ENCODE measurements at places on chromosomes 1 and 21.
A peak's percentile ranks its signal among the peaks of the same experiment; 100 is the strongest.

DNA sequence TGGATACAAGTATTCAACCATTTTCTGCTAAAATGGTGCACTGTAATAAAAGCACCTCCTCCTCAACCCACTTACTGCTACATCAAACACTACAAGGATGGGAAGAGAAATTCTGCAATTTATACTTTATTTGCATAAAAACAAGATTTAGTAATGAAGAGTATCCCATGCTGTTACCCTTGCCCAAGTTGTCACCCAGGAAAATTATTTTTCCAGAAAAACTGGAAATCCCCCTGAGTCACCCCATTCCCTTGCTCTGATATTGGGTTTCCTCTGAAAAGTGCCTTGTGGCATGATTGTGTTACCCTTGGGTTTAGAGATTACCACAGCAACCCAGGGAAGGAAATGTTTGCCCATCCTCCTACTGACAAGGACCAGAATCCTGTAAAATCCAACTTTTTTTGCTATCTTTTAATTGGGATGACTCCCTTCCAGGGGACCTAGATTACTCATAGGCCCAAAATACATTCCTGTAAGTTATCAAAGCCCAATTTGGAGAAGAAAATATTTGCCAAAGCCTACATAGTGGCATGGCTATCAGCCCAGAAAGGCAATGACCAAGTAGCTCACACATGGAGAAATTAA is 16.5 kb upstream of the ZC3H11B start:
- H3K36me3 ChIP-seq: no peaks in the 10 kb centered on the region
- no peak overlapping the region for H3K27ac ChIP-seq
- no peaks in the 10 kb centered on the region for H3K27me3 ChIP-seq
- no peaks in the 10 kb centered on the region for H3K4me1 ChIP-seq

GRCh38 chr1:67761091-67761490 is 72.2 kb downstream of the GNG12 start:
- no peak overlapping the region for H3K4me3 ChIP-seq
- no peak for DNase-seq
- H3K4me1 ChIP-seq: peaks cover 2% of the 10 kb centered on the region
- H3K36me3 ChIP-seq: no peaks in the 10 kb centered on the region
- H3K27me3 ChIP-seq: peaks cover 19% of the 10 kb centered on the region

DNA sequence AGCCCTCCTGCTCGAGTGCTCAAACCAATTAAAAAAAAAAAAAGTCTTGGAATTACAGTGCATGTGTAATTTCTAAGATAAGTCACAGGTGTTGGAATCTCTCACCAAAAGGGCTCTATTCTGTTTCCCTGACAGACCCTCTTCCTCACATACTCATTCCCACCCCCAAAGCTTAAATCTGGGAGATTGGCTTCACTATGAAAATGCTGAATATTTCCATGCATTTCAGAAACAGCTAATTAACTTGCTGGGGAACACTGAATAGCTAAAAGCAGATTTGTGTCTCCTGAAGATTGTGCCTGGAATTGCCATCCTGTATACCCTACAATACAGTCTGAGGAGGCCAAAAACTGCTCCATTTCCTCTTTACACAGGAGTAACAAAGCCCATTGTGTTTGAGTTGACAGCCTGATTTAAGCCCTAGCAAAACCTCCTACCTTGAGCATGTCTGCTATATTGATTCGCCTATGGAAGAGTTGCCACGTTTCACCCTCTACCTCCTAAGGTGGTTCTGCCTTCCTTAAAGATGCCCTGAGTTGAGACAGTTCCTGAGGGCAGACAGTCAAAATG is 1.4 kb upstream of the PIK3R3 start:
- H3K27ac ChIP-seq: peak overlapping the region; percentile 98
- H3K4me1 ChIP-seq: peaks cover 30% of the 10 kb centered on the region
- no peak for DNase-seq
- peaks cover 2% of the 10 kb centered on the region for H3K36me3 ChIP-seq

GRCh38 chr21:44064852-44065403 is 42.3 kb upstream of the PWP2 start:
- H3K27ac ChIP-seq: peak overlapping the region; percentile 99
- no peaks in the 10 kb centered on the region for H3K27me3 ChIP-seq
- H3K36me3 ChIP-seq: peaks cover 58% of the 10 kb centered on the region
- H3K4me3 ChIP-seq: peak overlapping the region; percentile 70
- no peak for DNase-seq

DNA sequence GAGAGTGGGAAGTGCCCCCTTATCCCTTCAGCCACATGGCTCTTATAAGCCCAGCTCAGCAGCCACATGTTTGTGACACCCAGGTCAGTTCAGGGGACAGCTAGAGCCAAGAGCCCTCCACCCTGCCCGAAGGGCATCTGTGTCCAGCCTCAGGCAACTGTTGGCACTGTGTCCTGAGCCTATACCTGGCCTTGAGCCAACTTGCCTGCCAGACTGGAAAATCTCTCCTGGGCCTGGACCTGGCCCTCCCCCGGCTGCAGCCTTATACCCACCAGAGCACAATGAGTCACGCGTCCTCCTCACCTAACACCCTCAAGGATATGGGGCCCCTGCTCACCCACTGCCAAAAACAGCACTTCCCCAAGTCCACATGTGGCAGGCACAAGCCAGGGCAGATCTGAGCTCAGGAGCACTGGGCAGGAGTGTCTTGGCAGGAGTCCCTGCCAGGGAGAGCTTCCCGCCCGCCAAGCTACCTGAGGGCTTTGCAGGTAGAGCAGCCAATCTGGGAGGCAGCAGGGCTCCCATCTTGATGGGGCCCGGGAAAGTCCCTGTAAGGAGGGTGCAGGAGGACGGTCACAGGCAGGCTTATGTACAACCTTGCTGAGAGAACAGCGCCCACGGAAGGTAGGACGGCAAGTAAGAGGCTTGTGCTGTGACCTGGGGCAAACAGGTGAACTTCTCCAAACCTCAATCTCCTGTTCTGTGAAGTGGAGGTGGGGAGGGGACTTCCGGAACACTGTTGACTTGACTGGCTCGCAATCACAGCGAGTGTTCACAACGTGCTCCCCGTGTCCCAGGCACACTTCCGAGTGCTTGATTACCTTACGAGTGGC is 19.8 kb upstream of the HSPG2 start:
- no peaks in the 10 kb centered on the region for H3K27me3 ChIP-seq
- H3K27ac ChIP-seq: peak overlapping the region; percentile 76
- H3K4me3 ChIP-seq: peak overlapping the region; percentile 56
- DNase-seq: peak; percentile 41
- no peaks in the 10 kb centered on the region for H3K36me3 ChIP-seq

GRCh38 chr1:87117761-87118368 is 203.4 kb downstream of the HS2ST1 start:
- no peaks in the 10 kb centered on the region for H3K36me3 ChIP-seq
- no peaks in the 10 kb centered on the region for H3K4me1 ChIP-seq
- H3K27ac ChIP-seq: no peak overlapping the region
- no peaks in the 10 kb centered on the region for H3K27me3 ChIP-seq

DNA sequence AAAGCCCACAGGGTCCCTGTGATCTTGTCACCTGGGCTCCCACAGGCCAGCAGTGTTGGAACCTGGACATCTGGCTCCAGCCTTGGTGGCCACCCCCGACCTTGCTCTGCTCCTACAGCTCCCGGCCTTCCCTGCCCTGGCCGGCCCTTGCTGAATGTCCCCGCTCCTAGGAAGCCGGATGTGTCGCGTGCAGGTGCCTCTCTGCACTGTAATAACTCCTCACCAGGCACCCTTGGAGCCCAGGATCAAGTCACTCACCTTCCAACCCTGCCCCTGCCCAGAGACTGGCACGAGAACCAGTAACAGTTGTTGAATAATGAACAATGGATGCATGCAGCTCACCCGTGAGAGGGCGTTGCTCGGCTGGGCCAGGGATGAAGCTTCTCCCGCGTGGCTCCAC is 12.1 kb downstream of the PDE9A start:
- peaks cover 2% of the 10 kb centered on the region for H3K36me3 ChIP-seq
- DNase-seq: no peak
- H3K4me1 ChIP-seq: peaks cover 12% of the 10 kb centered on the region
- H3K27ac ChIP-seq: no peak overlapping the region
- H3K4me3 ChIP-seq: no peak overlapping the region

DNA sequence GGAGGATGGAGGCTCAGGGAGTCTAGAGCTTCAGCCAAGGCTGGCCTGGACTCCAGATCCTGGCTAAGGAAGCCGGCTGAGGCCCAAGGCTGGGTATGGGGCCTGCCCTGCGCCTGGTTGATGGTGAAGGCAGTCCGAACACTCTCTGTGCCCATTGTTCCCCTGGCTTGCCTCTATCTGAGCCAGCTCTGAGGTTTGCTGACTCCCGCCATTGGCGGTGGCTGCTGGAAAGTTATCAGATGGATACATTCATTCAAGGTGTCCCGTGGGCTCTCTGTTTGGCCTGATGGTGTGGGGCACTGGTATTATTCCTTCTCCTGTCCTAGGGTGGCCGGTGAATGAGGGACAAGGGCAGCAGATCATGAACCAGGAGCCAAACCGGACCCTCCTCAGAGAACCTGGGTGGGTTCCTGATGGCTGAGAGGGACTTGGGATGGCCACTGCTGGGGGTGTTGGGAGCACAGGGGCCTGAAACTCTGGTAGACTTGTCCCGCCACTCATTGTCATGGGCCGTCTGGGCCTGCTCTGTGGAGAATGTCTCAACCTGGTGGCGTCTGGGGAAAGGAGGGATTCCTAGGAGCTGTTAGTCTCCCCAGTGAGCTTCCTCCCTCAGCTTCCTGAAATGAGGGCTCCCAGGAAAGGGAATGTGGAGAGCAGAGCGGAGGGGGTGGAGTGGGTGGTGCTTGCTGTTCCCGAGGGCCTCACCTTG is 22.2 kb downstream of the SLC26A9 start:
- H3K4me1 ChIP-seq: no peaks in the 10 kb centered on the region
- DNase-seq: no peak
- H3K36me3 ChIP-seq: no peaks in the 10 kb centered on the region
- no peak overlapping the region for H3K4me3 ChIP-seq
- peaks cover 4% of the 10 kb centered on the region for H3K27me3 ChIP-seq

DNA sequence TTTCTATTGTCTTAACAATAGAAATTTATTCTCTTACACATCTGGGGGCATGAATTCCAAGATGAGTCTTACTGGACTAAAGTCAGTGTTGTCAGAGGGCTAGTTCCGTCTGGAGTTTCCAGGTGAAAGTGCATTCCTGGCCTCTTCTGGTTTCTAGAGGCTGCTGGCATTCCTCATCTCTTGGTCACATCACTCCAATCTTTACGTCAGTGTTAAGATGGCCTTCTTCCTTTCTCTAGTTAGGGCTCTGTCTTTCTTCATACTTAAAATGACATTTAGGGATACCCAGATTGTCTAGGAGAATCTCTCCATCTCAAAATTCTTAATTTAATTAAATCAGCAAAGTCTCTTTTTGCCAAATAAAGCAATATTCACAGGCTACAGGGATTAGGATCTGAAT is 13.3 kb upstream of the PDC start:
- no peaks in the 10 kb centered on the region for H3K4me1 ChIP-seq
- H3K4me3 ChIP-seq: no peak overlapping the region
- DNase-seq: no peak
- no peak overlapping the region for H3K27ac ChIP-seq
- H3K27me3 ChIP-seq: peaks cover 6% of the 10 kb centered on the region

DNA sequence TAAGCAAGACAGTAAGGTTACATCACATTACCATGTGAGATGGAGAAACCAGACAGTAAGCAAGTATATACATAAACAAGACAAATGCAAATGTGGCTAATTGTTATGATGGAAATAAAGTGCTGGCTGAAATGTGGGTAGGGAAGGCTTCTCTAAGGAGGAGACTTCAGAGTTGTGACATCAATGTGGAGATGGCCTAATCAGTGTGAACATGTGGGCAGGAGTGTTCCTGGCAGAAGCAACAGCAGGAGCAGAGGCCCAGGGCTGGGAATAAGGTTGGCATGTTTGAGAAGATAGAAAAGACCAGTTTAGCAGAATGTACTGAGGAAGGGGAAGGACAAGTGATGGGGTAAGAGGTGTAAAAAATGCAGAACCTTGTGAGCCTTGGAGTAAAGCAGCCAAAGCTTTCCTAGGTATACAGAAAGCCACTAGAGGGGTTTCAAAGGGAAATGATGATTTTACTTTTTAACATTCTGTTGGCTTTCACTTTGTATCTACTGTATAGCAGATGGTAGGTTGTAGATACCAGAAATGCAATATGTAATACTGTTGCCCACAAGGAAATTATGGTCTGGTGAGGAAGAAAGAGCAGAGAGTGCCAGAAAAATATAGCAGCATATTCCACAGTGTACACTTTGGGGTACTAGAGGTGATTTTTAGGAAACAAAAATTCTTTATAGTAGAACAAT is 197.4 kb downstream of the FGGY start:
- H3K36me3 ChIP-seq: peaks cover 6% of the 10 kb centered on the region
- peaks cover 9% of the 10 kb centered on the region for H3K4me1 ChIP-seq
- H3K27ac ChIP-seq: no peak overlapping the region
- no peaks in the 10 kb centered on the region for H3K27me3 ChIP-seq

GRCh38 chr1:223402790-223403142 is 9.6 kb downstream of the CCDC185 start:
- H3K27ac ChIP-seq: no peak overlapping the region
- DNase-seq: no peak

- no peak for DNase-seq
- no peaks in the 10 kb centered on the region for H3K27me3 ChIP-seq
- H3K27ac ChIP-seq: peak overlapping the region; percentile 15
- H3K36me3 ChIP-seq: peaks cover 39% of the 10 kb centered on the region
- H3K4me1 ChIP-seq: peaks cover 21% of the 10 kb centered on the region
- H3K4me3 ChIP-seq: no peak overlapping the region
These were observed 3.0 kb downstream of the ADPRS start for GRCh38 chr1:36091698-36092097.

GRCh38 chr1:86450847-86451246 is 17.9 kb upstream of the CLCA1 start:
- no peak for DNase-seq
- H3K27me3 ChIP-seq: no peaks in the 10 kb centered on the region
- no peaks in the 10 kb centered on the region for H3K36me3 ChIP-seq
- H3K4me3 ChIP-seq: no peak overlapping the region

- peaks cover 5% of the 10 kb centered on the region for H3K27me3 ChIP-seq
- peaks cover 15% of the 10 kb centered on the region for H3K36me3 ChIP-seq
- H3K27ac ChIP-seq: no peak overlapping the region
- no peaks in the 10 kb centered on the region for H3K4me1 ChIP-seq
These were observed 36.3 kb downstream of the MSTO1 start for GRCh38 chr1:155646307-155646706.

- H3K27me3 ChIP-seq: no peaks in the 10 kb centered on the region
- H3K4me1 ChIP-seq: peaks cover 53% of the 10 kb centered on the region
- H3K27ac ChIP-seq: peak overlapping the region; percentile 97
- peak overlapping the region; percentile 85 for H3K4me3 ChIP-seq
- H3K36me3 ChIP-seq: peaks cover 52% of the 10 kb centered on the region
- DNase-seq: no peak
These were observed 1.1 kb upstream of the SLC27A3 start for GRCh38 chr1:153774026-153774595.

DNA sequence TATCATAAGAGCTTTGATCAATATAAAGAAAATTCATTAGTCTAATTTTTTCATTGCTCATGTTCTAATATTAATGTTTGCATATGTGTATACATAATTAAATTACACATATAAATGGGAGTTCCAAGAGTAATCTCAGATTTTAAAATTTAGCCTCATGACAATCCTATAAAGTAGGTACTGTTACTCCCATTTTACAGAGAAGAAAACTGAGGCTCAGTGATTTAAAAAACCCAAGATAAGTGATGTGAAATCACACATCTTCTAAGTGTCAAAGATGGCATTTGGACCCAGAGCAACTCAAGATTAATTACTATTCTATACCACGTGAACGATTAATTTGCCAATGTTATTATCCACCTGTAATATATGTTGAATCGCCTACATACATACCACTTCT is 122.3 kb downstream of the TM2D1 start:
- no peak overlapping the region for H3K4me3 ChIP-seq
- no peak for DNase-seq
- peaks cover 7% of the 10 kb centered on the region for H3K27me3 ChIP-seq
- H3K36me3 ChIP-seq: no peaks in the 10 kb centered on the region
- no peaks in the 10 kb centered on the region for H3K4me1 ChIP-seq
